ENCODE measurements at places on chromosomes 11 and 22.

DNA sequence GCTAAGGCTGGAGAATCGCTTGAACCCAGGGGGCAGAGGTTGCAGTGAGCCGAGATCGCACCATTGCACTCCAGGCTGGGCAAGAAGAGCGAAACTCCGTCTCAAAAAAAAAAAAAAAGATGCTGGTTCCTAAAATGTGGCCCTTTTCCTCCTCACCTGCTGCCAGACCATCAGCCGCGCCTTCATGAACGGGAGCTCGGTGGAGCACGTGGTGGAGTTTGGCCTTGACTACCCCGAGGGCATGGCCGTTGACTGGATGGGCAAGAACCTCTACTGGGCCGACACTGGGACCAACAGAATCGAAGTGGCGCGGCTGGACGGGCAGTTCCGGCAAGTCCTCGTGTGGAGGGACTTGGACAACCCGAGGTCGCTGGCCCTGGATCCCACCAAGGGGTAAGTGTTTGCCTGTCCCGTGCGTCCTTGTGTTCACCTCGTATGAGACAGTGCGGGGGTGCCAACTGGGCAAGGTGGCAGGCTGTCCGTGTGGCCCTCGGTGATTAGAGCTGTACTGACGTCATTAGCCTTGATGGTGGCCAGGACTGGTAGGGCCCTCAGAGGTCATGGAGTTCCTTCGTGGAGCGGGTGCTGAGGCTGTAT lies 50.7 kb upstream of the PPP6R3 start:
- no peak for DNase-seq

- no peak for DNase-seq
Observed at GRCh38 chr11:116888884-116889549, 51.6 kb upstream of the APOA1 start.

- DNase-seq, result no peak
Observed at GRCh38 chr11:47324520-47324919, 28.0 kb downstream of the MYBPC3 start.

DNA sequence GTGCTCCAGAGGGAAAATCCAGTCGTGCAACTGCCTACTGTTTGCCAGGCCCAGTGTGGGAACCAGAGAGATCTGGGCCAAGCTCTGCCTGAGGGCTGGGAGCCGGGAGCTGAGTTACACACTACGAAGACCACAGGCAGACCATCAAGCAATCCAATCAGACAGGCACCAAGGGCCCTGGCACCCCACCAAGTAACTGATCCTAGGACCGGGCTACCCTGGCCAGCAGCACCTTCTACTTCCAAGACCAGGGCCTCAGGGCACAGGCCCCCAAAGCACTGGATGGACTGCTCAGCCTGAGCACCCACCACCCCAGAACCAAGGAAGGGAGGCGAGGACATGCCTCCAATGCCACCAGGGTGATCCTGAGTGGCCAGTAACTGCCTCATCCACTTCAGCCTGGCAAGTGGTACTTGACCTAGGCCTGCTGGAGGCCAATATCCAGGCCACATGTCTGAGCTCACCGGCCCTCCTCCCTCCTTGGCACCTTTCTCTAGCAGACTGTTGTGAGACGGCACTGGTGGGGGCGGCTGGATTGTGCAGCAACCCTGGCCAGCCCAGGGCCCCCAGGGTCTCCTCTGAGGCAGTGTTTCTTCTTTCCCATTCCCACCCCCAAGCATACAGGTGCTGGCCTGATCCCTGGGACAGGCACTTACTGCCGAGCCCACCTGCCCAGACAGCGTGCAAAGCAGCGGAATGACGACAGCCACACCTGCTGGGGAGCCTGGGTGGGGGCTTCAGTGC lies 20.7 kb upstream of the ARFGAP3 start:
- no peak for DNase-seq
